ENCODE measurements at places on chromosomes 13 and 19.

- no peak for DNase-seq
Observed at GRCh38 chr13:31891472-31891871, 140.1 kb upstream of the FRY start.

DNA sequence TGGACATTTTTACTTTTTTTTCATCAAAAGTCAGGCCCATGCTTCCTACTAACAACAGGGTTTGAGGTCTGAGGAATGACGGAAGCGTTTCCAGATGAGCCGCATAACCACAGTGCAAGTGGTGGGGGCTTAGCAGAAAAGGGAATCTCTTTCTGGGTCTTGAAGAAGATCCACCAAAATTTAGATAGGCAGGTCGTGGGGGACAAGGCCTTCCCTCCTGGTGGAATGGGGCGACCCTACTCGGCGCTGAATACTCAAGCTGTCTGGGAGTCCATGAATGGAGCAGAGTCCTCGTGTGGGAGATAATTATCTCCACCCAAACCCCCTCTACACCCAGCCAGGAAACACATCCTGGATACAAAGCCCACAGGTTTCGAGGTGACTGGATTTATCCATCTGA, 36.9 kb downstream of the CARS2 start:
- no peak for DNase-seq

DNA sequence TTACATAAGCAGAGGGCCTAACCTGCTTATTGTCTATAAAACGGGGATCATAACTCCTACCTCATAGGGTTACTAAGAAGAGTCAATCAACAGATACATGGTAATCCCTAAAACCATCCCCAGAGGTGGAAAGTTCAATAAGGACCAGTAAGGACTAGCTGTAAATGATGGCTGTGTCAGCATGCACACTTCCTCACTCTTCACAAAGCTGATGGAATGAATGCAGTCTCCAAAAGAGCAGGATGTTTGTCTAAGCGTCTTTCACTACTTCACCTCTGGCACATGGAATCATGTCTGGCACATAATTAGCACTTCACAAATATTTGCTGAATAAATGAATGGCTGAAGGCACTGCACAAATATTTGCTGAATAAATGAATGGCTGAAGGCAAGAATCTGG, 134.2 kb downstream of the MIPEP start:
- DNase-seq: no peak

DNA sequence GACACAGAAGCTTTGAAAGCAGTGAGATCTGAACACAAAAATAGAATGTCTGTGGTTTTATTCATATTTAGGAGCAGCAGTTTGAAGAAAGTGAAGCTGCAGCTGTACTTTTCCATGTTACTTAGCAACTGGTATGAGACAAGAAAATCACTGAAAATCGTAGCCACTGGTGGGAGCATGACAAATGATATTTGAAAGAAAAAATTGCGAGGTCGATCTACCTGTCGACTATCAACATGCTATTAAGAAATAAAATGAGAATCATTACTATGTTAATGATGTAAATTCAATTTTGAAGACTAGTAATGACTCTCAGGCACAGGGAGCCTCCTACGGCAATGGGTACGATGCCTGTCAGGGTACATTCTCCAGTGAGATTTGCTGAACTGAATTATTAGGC, 436.4 kb downstream of the SLITRK5 start:
- DNase-seq: no peak

GRCh38 chr13:59982631-59983382, 180.9 kb downstream of the DIAPH3 start:
- DNase-seq: no peak

- no peak for DNase-seq
Observed at GRCh38 chr19:29881386-29881785, 60.7 kb upstream of the URI1 start.

GRCh38 chr19:33730858-33731607, 65.6 kb upstream of the KCTD15 start:
- no peak for DNase-seq

GRCh38 chr19:5059793-5060192, 90.9 kb downstream of the KDM4B start:
- DNase-seq: no peak

DNA sequence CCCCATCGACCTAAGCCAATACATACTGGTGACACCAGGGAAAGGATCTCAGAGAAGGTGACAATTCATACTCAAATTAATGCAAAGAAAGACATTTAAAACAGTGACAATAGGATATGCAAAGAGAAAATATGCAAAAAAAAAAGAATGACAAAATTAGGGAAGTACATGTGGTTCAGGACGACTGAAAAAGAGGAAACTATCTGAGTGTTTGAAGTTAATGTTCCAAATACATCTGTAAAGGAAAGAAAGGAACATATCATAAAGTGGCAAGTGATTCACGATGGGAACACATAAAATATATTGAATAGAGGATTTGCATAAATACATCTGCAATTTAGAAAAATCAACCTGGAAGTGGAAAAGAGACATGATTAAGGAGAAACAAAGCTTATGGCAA, 441.4 kb downstream of the SLITRK5 start:
- no peak for DNase-seq

- DNase-seq: no peak
Observed at GRCh38 chr19:11539495-11540365, 1.1 kb downstream of the CNN1 start.

DNA sequence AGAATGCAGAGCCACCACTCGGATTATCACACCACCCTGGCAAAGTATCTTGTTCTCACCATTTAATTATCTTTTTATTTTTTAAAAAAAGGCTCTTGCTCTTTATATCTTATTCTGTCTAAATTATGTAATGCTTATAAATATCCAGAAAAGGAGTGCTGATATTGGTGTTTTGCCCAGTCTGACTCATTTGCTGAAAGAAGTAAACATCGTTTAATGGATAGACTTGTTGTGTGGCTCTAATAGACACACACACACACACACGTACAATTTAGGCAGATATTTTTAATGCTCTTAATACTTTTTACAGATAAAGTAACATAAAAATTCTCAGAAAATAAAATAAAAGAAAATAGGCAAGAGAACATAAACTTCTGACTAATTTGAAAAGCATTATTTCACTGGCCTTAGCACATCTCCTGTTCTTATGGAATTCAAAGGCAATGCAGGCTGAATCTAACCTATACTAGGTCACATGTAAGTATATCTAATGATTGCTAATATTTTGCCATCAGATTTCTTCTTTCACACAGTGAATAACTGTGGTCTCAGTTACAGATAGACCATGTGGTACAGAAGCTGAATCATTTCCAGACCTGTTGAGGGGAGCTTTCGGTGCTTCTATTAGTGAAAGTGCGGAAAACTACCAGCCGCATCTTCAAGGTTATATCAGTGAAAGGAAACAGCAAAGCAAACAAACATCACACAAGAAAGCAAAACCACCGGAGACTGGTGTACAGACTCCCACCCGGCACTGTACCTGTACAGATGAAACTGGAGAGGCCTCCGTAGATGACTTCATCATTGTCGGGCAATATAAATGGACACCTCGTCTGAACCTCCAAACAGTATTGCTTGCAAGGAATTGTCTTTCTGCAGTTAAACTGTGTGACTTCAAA, 642.1 kb upstream of the ARGLU1 start:
- DNase-seq: no peak

DNA sequence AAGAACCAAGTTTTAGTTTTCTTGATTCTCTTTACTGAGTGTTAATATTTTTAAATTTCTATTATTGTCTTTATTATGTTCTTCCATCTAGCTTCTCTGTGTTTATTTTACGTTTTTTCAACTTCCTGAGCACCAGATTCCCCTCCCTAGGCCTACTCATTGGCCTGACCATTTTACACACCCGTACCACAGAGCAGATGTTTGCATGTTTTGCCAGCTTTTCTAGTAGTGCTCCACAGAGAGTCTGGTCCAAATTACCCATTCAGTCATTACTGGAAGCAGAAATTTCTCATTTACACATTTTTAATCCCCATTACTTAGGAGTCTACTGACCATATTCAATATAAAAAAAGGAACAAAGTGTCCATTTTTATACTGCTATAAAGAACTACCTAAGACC, 66.9 kb downstream of the ING1 start:
- DNase-seq: no peak

- no peak for DNase-seq
Observed at GRCh38 chr19:51329411-51329810, 12.5 kb downstream of the VSIG10L start.

DNA sequence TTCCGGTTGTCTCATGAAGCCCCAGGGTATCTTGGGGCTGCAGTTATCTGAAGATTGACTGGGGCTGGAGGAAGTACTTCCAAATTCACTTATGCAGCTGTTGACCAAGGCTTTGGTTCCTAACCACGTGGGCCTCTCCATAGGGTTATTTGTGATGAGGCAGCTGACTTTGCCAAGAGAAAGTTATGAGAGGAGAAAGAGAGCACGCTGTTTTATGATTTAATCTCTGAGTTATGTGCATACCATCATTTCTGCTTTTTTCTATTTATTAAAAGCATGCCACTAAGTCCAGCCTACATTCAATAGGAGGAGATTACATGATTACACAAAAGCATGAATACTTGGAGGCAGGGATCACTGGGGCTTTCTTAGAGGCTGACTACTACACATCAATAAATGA, 215.5 kb downstream of the NHLRC3 start:
- DNase-seq: no peak

GRCh38 chr19:18102916-18103542, 5.5 kb downstream of the MAST3 start:
- DNase-seq: no peak

DNA sequence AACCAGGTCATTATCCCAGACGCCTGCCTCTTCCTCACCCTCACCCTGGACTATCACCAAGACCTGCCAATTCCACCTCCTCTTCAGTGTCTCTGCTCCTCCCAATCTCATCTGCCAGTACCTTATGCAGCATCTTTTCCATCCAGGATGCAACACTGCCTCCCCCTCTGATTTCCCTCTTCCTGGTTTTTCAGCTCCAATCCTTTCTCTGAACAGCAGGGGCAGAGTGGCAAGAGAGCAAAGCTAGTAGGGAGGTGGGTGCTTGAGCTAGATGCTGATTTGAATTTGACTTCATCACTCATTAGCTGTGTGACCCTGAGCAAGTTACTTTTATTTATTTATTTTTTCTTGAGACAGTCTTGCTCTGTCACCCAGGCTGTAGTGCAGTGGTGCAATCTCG, 25.6 kb upstream of the CABP5 start:
- no peak for DNase-seq

DNA sequence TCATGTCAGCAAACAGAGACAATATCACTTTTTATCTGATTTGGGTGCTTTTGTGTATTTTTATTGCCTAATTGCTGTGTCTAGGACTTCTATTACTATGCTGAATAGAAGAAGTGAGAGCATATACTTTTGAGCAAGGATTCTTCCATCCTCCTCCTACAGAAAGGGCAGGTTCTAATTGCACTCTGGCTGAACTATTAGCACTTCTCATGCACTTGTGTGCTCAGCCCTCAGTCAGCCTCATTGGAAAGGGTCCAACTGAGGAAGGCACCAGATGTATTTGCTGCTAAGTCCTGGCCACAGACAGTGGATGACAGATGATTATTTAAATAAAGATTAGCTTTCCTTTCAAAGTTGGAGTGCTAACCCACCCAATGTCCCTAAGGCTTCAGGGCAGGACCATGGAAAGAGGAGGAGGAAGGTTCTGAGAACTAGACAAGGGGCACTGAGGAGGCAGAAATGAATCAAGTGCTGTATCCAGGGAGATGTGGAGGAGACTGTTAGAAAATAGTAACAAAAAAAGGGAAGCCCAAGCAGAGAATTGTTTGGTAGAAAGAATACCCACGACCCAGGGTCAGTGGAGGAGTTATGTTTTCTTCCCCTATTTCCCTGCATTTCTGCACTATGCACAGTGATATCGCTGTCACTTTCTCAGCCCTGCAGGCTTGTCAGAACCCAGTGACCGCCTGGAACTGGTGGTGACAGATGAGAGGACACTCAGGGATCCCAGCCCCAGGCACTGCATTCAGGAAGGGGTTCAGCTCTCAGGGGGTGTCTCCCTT, 8.0 kb downstream of the LILRB4 start:
- DNase-seq: no peak

DNA sequence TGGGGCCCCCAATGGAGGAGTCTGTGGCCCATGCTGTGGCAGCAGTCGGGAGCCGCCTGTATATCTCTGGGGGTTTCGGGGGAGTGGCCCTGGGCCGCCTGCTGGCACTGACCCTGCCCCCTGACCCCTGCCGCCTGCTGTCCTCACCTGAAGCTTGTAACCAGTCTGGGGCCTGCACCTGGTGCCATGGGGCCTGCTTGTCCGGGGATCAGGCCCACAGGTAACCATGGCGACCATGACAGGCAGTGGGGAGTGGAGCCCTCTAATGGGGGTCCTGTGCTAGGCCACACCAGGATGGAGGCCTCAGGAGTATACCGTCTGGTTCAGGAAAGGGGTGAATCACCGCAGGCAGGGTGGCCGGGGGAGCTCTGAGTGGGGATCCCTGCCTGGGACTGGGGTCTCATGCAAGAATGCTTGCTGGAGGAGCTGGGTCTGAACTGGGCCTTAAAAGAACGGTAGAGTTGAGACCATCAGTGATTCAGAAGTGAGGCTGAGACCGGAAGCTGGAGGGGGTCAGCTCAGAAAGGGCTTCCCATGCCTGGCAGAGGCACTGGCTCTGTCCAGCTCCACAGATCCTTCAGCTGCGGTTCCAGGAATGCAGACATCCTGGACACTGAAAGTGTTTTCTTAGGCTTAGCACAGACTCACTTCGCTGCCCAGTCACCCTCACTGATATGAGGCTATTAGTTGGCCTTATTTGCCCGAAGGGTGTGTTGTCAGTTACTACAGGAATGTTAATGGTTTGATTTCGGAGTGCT, 29.1 kb downstream of the CNFN start:
- no peak for DNase-seq

- no peak for DNase-seq
Observed at GRCh38 chr19:53981376-53981951, 10.0 kb upstream of the CACNG6 start.

- DNase-seq: no peak
Observed at GRCh38 chr13:90918536-90918935, 429.0 kb upstream of the MIR17HG start.

- peak; percentile 16 for DNase-seq
Observed at GRCh38 chr19:7655581-7655980, 13.3 kb upstream of the RETN start.

GRCh38 chr13:51276636-51277035, 54.4 kb downstream of the FAM124A start:
- DNase-seq: no peak

GRCh38 chr19:45419396-45419795, 4.3 kb downstream of the ERCC1 start:
- DNase-seq: peak; percentile 72

GRCh38 chr13:78228211-78228610, 309.6 kb upstream of the EDNRB start:
- DNase-seq: no peak

GRCh38 chr19:56966225-56966696, 125.7 kb upstream of the PEG3 start:
- DNase-seq: no peak

GRCh38 chr19:7480970-7481255, 7.9 kb downstream of the PEX11G start:
- no peak for DNase-seq

GRCh38 chr19:48394331-48395169, 1.1 kb downstream of the GRIN2D start:
- no peak for DNase-seq

All from KG1 (cell line).